NCI-H446 (cell line): ENCODE measurements at places on chromosomes 7 and 10.

- DNase-seq: no peak
Measured at GRCh38 chr10:118116715-118117449, 70.1 kb upstream of the RAB11FIP2 start.

DNA sequence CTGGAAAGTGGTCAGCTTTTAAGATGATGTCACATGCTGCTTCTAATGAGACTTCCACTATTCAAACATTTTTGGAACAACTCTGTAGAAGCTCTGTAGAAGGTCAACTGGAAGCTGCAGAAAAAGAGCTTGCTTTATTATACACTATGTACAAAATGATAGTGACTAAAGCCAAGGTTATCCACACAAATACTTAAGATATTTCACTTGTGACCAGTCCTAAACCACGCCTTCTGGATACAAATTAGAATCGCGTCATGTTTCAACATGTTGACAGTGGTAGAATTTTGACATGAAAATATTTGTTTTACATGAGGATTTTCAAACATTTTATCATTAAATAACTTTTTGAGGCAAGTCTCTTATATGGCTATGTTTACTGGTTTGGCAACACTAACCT lies 499.6 kb upstream of the PHF14 start:
- no peak for DNase-seq

DNA sequence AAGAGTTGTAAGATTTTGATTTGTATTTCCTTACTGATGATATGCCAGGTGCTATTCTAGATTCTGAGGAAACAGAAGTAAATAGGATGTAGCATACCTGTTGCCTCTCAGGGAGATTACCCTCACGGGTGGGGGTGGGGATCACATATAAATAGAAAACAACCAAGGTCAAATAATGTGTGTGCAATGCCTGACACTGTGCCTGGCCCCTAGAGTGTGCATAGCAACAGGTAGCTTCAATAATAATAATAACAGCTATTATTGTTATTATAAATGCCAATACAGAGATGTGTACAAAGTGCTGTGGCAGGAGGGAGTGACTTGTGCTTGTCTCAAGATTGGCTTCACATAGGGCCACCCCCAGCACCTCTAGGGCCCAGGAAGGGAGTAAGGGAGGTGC lies 24.0 kb downstream of the CNNM1 start:
- DNase-seq: no peak

GRCh38 chr7:9958486-9958885 lies 1015.2 kb upstream of the PHF14 start:
- DNase-seq: peak; percentile 88

DNA sequence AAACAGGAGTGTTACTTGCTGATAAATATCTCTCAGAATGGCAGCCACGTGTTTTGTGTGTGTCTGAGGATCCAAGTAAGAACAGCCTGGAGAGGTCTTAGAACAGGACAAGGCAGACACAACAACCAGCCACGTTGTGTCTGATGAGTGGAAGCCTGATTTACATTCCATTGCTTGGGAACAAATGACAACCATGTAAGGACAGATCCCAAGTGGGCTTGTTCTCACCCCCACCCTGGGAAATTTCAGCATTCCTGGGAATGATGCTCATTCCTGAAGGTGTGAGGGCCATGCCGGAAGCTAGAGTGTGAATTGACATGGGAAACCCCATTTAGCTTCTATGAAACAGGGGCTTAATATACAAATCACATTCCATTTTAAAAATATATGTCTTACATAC lies 35.9 kb downstream of the IL6 start:
- DNase-seq: no peak

- no peak for DNase-seq
Measured at GRCh38 chr7:93890464-93891068, at the start of gene TFPI2. Gene TFPI2 (minus strand): TSS chr7:93890753. CDS start chr7:93890678, 75 bp downstream.

- no peak for DNase-seq
Measured at GRCh38 chr10:43278216-43278615, 11.4 kb upstream of the RASGEF1A start.

DNA sequence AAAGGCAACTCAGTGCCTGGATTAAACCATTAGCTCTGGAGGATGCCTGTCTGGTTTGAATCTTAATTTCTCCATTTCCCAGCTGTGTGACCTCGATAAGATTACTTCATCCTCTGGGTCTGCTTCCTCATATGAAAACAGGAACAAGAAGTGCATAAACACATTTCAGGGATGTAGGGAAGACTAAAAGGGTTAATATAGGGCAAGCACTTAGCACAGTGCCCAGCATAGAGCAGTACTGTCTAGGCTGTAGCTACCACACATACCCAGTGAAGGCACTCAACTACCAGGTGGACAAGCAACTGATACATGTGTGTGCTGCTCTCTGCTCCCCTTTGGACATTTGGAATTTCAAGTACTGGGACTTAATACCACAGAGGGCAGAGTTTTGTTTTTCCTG lies 85.4 kb downstream of the KCNMA1 start:
- DNase-seq: no peak

- no peak for DNase-seq
Measured at GRCh38 chr7:86965727-86966120, 93.7 kb downstream of the ELAPOR2 start.

GRCh38 chr10:1344408-1344807 lies 288.2 kb downstream of the WDR37 start:
- no peak for DNase-seq

GRCh38 chr7:99559175-99559915 lies 903 bp downstream of the ZNF655 start:
- DNase-seq: no peak

DNA sequence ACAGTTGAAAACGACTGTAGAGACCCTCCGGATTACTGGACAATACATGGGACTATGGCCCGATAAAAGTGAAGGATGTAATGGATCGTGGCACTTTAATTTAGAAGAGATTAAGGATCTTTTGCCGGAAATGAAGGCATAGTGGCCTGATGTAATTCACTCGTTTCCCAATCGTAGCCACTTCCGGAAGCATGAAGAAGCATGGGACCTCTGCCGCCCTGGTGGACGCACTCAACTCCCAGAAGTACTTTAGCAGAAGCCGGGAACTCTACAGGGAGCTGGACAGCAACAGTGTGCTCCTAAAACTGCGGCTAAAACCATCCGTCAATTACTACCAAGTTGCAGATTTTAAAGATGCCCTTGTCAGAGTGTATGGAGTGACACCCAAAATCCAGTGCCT lies 59.6 kb upstream of the NUPR2 start:
- no peak for DNase-seq

DNA sequence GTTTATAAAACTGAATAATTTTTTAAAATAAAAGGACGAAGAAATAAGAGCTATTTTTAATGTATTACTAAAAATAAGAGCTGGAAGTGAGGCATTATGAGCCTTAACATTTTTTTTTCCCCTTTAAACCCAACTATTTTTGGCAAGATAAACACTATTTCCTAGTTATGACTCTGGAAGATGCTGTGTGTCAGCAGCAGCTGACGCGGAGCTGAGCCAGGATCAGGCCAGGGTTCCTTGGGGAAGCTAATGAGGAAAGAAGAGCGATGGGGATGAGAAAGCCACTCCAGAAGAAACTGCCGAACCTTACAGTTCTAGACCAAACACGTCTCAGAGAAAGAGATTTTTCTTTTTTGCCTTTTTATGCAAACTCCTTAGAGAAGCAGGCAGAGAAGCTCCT lies 85.9 kb downstream of the USP6NL start:
- DNase-seq: no peak

DNA sequence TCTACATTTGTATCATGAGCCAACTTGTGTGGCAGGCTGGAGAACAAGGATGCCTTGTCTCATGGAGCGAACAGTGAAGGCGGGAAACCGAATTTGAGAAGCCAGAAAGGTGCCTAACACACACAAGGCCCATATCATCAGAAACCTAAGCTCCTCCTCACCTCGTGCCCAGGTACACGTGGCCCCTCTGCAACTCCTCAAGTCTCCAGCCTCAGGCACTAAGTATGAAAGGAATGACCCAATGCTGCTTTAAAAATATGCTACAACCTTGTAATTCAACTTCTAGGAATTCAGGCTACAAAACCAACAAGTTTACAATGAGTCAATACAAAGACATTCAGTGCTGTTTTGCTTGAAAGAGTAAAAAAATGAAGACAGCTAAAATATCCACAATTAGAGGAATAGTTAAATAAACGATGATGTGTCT lies 95.7 kb downstream of the CDK6 start:
- DNase-seq: no peak

DNA sequence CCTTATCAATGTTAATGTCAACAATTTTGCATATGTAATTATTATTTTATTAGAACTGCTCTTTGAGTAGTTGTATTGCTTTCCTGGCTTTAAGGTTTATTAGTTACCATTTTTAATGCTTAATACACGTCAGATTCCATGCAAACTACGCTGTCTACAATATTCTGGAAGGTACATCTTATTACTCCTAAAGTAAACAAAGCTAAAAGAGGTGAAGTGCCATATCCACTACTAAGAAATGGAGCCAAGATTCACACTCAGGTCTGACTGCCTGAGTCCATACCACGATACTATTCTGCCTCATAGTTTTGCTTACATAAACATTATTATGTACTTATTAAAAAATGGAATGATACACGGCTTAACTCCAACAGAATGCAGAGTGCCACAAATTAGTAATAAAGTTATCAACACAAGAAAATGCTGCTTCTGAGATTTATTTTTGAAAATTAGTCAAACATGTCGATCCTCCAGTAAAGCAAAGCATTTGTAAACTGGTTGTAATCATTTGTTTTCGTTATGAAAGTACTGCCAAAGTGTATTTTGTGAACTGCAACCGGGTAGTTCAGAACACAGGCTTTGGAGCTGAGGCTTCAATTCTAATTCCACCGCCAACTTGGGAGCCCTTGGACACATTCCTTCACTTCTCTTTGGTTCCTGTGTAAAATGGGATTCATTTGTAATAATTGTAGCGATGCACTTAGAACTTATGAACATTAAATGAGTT lies 1.1 kb upstream of the DMTF1 start:
- DNase-seq: no peak

GRCh38 chr7:107836237-107837144 lies 33.5 kb upstream of the SLC26A3 start:
- DNase-seq: no peak

- no peak for DNase-seq
Measured at GRCh38 chr7:148121401-148121800, 469.2 kb upstream of the C7orf33 start.

- DNase-seq: no peak
Measured at GRCh38 chr7:35359423-35359822, 105.5 kb upstream of the TBX20 start.

- DNase-seq: no peak
Measured at GRCh38 chr7:28155019-28155660, 25.5 kb downstream of the JAZF1 start.

- DNase-seq: no peak
Measured at GRCh38 chr10:71968553-71969474, 4.6 kb downstream of the CHST3 start.

DNA sequence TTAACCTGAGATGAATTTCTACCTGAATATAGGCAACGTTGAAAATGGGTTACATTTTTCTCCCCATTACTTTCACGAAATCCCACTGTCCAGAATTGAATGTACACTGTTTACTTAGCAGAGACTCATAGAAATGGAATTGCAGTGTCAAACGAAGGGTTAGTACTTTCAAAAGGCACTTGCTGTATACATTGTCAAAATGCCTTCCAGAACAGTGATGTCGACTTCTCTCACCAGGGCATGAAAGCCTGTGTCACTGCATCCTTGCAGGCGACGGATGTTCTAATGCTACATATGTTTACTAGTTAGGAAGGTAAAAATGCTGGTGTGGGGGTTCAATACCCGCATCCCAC lies 41.2 kb downstream of the TACC2 start:
- DNase-seq: no peak

- no peak for DNase-seq
Measured at GRCh38 chr10:14486777-14487487, 156.2 kb upstream of the FRMD4A start.

DNA sequence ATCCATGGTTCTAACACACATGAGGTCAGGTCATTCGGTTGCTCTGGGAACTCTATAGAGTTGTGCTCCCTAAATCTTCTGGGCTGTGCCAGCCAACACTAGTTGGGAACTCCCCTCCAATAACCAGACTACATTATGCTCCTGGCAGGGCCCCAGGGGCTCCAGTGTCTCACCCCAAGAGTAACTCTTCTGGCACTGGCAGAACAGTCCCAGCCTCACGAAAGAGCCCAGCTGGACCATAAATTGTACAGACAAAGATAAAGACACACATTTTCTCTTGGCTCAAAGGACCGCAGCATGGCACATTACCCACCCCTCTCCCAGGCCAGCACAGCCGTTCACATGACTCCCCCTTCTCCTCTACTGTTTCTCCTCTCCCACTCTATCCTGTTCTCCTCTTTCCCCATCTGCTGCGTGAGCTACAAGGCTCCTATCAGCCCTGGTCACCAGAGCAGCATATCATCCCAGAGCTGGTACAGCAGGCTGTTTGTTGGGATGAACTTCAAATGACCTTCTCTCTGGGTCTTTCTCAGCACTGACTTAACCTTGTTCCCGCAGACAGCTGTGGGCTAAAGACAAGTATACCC lies 230.6 kb downstream of the PLXNA4 start:
- DNase-seq: peak; percentile 52

- no peak for DNase-seq
Measured at GRCh38 chr10:15053061-15053460, 9.3 kb downstream of the OLAH start.

DNA sequence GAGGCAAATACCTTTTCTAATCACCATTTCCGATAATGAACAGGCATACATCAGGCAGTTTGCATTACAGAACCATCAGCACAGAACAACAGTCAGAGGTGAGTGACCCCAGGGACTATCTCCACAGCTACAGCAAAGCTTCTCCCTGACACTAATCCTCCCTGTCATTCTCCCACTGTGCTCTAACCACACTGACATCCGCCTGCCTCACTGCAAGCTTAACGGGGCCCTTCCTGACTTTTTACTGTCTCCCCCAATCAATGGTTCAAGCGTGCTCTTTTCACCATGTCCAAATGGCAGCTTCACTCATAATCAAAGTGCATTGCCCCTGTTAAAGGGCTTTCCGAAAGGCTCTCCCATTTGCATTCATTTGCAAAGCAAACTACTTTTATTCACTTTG lies 196.3 kb downstream of the DNAJC1 start:
- no peak for DNase-seq

DNA sequence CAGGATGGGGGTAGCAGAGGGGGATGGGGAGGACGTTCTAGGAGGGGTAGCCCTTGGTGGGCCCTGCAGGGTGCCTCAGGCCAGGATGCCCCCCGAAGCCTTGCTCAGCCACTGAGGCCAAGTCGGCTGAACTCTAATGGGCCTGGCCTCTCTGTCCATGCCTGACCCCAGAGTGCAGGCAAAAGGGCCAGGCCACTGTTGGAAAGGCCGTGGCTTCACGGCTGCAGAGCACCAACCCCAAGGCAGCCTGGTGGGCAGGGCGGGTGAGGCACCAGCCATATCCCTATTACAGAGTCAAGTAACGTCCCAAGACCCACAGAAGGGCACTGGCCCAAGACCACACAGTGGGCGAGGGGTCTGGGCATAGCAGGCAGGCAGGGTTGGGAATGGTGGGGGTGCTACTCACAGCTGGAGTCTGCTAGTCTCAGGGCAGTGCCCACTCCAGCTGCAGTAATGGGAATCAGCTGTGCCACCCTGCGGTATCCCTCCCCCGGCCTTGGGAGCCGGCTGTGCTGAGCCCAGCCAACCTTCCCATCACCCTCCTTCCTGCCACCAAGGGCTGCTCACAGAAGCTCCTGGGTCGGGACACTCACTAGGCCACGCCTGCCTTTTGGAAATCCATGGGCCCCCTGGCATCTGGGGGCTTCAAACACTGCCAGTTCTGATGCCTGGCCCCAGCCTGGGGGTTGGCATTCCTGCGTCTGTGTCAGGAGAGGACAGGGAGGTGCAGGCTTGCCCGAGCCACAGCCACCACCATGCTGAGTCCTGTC lies 4.0 kb upstream of the LFNG start:
- no peak for DNase-seq

- DNase-seq: peak; percentile 25
Measured at GRCh38 chr7:91565499-91566401, 301.5 kb downstream of the FZD1 start.
